ENCODE measurements at places on chromosomes 5 and 9. TPM values are rescaled to one million over a fixed set of nuclear protein-coding genes. Genes with fewer than 3 reads are reported as not detected.

- DNase-seq, result no peak
These were observed 65.2 kb downstream of the USP20 start for GRCh38 chr9:129900263-129901027.

DNA sequence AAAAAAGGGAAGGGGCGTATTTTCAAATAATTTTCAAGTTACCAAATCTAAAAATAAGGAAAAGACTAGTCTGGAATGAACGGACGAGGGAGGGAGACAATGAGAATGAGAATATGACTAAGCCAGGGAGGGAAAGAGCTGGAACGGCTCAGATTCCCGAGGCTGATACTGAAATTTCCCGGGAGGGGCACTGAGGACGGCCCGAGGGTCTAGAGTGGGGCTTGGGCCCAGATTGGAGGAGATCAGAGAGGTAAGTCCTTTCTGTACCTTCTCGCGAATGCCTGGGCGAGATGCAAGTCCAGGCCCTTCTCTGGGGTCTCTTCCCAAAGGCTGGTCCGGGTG, 3.4 kb upstream of the CCIN start:
- DNase-seq, result no peak

Gene SPATA31D4
- not detected for total RNA-seq

Gene MARCHF11
- total RNA-seq, result not detected

Gene HAPLN1
- total RNA-seq, result 0.13 TPM

Gene FOXI1
- total RNA-seq, result not detected
